ENCODE measurements at places on chromosomes 3 and 15.

- DNase-seq, result no peak
These were observed 21.7 kb downstream of the LRRK1 start for GRCh38 chr15:100940767-100941379.

DNA sequence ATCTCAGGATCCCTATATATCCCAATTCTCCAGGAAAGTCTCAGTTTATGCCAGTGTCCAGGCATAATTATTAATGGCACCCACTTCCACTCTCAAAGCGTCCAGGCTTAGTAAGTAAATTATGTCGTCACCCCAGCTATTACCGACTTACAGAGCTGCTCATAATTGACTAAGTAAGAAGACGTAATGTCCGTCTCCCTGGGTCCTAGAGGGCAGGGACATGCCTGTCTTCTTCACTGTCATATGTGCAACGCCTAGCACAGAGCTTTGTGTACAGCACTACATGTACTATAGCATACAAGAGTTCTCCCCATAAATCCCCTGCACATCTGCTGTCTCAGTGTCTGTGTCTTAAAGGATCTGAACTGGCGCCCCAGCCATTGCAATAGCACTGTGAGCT is 23.9 kb upstream of the HRH1 start:
- DNase-seq, result no peak

- peak; percentile 48 for DNase-seq
These were observed 63.6 kb downstream of the FAM81A start for GRCh38 chr15:59501597-59501996.

GRCh38 chr15:89103481-89104171 is 15.4 kb downstream of the ABHD2 start:
- DNase-seq, result no peak

DNA sequence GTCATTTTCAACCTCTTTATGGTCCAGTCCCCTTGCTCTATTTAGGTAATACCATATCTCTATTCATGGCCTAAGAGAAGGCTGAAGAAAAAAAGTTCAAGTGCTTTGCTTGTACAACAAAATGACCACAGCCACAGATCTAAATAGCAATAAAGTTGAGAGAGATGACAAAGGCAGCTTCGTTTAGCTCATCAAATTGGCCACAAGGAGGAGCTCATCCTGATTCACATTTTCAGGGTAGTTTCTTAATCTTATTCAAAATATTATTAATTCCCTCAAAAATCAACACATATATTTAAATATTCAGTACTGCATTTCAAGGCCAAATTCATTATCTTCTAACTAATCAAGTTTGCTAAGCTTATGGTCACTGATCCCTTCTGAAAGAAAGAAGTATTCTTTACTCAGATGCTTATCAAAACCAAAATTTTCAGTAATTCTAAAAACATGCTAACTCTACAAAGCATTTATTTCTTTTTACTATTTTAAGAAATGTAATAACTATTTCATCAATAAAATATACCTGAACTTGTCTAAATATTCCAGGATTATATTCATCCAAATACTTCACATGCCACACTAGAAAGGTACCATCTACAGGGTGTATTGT is 85.5 kb downstream of the DMXL2 start:
- no peak for DNase-seq

- no peak for DNase-seq
These were observed 6.1 kb upstream of the SCG3 start for GRCh38 chr15:51675234-51675633.
